ENCODE measurements at places on chromosomes 13 and 19.

DNA sequence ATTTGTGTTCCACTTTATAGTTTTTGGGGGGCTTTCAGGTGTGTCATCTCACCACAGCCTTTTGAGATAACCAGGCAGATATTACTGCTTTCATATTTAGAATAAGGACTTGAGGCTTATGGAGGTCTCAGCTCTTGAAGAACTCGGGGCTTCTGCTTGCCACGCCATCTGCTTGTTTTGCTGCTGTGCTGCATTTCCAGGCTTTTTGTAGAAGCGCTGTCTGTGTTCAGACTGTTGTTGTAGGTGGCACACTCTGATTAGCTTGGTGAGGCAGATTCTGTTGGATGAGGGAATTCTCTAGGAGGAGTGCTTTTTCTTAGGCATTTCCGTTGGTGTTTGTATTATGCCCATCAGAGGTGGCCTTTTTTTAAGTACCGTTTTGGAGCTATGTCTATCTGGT, 57.2 kb downstream of the WASF3 start:
- DNase-seq, result no peak

- DNase-seq, result no peak
Measured at GRCh38 chr13:56736966-56737365, 403.8 kb upstream of the PRR20A start.

DNA sequence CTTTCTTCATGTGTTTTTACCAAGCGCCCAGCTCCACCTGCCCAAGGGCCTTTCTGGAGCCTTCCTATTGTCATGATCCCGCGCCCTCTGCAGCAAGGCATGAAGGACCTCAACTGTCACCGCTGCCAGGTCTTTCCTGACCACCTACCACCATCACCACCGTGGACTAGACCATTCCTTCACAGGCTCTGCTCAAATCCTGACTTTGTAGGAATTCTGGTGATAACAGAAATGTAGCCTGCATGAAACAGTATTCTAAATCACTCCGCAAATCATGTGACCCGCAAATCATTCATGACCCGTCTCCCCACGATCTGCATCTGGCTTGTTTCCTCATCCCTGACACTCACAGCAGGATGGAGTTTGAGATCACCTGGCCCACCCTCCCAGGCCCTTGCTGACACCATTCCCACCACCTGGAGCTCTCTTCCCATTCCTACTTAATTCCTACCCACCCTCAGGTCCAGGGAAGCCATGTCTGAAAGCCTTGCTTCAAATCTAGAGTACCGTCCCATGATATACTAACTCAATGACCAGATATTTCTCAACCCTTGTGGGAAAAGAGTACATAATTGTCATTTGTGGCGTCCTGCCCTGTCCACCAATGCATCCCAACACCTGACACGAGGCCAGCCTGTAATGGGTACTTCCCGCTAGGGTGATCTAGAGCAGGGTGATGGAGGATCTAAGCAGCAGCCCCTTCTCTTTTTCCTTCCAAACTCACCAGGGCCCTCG, 1.3 kb downstream of the UBE2S start:
- no peak for DNase-seq

DNA sequence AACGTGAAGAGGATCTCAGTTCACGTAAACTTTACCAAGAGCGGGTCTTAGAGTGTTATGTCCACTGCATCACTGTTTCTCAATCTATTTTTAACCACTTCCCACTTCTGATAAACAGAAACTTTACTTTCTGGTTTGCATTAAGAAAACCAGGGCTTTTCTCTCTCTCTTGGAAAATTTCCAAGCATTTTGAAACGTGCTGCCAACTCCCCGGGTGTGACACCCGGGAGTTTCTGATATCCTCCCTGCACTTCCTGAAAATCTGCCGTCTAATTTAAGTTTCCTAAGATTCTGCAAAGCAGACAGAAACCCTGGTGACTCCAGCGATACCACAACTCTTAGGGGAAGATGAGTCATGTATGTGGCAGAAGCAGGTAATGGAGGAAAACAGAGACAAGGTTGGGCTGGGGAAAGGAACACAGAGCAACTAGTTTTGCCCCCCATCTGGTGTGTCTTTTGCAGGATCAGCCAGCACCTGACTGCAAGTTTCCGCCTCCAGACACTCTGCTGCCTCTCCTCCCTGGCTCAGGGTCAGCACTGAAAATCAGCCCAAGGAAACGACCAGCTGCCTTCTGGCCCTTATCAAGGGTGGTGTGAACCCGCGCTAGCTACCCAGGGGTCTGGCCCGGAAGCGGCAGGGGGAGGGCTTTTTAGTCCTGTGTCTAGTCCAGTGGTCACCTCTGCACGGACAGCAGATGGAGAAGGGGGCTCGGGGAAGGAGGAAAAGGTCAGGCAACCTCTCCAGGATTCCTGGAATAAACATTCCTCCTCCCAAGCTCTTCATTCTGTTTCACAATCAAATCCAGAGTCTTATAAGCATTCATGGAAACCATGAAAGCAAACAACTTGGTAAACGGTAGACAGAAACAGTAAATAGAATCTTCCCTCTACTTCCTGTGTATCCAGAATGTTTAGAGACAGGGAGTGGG, 11.3 kb upstream of the FFAR2 start:
- peak; percentile 22 for DNase-seq

DNA sequence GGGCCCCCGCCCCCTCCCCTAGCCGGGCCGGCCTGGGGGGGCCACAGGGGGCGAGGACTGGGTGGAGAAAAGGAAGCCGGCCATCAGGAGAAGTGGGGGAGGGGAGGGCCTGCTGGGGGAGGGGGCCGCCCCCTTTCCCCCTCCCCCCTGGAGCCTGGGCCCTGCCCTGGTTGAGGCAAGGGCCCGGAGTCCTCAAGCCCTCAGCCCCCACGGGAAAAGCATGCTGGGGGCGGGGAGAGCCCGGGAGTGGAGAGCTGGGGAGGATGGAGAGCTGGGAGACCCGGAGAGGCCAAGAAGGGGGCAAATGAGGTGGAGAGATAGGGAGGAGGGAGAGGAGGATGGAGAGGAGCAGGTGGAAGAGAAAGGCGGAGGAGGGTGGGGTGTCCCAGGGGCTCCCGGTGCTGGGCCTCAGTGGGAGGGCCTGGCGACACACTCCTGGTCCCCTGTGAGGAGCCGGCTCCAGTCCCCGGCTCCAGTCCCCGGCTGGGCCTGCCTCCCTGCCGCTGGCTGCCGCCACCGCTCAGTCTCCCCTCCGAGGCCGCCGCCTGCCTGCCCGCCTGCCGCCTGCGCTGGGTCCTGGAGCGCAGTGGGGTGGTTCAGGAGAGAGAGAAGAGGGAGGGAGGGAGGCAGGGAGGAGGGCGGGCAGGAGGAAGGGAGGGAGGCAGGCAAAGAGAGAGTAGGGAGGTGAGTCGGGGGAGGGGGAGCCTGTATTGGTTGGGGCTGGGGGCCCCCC, at the start of gene GRIK5:
GRIK5 (minus strand) TSS at position 588 of the 733 bp plus-strand sequence. CDS start 4,436 bp downstream, outside the sequence.
- no peak for DNase-seq

DNA sequence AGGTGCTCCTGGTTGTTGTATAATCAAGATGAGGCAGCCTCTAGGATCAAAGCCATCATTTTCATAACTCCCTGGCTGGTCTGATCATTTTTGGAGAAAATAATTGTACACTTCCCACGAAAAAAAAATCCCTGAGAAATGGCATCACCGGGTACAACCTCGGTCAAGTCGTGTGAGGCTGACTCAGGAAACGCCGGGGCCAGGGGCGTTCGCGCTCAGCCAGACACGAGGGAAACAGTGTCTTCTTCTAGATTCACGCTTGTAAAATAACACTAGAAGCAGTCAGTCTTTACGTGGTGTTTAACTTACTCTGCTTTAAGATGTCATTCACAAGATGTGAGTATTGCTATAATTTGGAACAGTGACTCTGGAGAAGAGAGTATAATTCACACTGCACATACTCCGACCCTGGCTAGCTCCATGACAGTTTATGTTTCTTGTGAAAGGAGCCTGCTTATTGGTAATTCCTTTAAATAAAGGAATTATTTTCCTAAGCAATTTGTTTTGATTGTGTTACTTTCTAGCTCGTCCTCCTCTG, 109.0 kb upstream of the SOX1 start:
- DNase-seq, result no peak

- no peak for DNase-seq
Measured at GRCh38 chr13:84445776-84446175, 563.5 kb upstream of the SLITRK1 start.

DNA sequence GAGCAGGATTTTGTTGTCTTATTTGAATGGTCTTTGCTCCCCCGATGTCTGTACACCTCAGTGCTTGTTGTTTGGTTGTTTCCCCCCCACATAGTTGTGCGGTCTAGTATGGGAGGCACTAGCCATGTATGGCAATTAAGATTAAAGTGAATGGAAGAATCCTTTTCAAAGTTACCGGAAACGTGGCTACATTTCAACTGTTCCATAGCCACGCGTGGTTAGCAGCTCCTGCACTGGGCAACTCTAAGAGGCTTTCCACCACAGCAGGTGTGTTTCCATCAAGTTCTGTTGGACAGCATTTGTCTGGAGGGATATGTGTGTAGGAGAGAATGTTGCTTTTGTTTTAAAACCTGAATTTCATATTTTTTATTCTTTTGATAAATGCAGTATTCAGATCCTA, 247.3 kb downstream of the GGACT start:
- DNase-seq, result no peak

DNA sequence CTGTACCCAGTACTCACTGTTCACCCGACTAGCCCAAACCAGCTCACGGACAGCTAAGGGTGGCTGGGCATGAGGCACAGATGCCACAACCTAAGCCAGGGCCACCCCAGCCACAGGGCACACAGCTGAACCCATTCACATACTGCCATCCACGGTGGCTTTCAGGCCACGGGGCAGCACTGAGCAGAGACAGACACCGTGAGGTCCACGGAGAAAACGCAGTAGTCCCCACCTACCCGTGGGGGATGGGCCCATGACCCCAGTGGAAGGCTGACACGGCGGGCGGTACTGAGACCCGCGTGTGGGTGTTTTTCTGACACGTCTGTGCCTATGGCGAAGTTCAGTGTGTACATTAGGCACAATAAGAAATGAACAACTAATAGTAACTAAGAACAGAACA, 25.5 kb downstream of the IZUMO4 start:
- no peak for DNase-seq

DNA sequence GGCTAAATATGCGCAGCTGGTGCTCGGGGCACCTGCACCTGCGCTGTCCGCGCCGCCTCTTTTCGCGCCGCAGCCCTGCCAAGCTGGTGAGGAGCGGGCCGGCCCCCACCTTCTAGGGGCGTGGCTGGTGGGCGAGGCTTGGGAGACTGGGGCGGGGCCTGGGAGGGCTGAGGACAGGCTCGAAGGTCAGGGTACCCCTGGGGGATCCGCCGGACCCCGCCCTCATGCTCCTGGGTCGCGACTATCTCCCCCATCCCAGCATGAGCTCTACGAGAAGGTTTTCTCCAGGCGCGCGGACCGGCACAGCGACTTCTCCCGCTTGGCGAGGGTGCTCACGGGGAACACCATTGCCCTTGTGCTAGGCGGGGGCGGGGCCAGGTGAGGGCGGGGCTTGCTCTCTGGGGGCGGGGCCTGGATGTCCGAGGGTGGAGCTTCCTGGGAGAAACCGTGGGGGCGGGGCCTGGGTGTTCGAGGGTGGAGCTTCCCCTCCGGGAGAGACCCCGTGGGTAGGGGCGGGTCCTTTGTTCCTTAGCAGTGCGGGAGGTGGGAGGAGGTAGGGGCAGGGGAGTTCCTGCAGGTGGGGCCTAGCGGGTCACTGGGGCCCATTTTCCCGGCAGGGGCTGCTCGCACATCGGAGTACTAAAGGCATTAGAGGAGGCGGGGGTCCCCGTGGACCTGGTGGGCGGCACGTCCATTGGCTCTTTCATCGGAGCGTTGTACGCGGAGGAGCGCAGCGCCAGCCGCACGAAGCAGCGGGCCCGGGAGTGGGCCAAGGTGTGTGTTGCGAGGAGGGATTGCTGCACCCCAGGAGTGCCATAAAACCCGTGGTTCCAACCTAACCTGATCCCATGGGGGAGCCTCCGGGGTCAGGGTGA, 19.7 kb downstream of the PNPLA6 start:
- no peak for DNase-seq

DNA sequence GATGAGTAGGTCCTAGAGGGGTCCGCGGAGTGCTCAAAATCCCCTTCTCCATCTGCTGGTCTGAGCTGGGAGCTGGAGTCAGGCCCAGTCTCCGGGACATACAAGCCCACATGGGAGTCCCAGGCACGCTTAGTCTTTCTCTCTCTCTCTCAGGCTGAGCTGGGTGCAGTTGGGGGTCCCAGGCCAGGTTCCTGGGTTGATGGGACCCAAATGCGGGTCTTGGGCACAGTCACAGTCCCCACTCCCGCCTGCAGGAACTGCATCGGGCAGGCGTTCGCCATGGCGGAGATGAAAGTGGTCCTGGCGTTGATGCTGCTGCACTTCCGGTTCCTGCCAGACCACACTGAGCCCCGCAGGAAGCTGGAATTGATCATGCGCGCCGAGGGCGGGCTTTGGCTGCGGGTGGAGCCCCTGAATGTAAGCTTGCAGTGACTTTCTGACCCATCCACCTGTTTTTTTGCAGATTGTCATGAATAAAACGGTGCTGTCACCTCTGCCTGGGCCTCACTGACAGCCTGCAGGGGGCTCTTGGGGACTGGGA, 23.8 kb downstream of the CYP4F12 start:
- no peak for DNase-seq

DNA sequence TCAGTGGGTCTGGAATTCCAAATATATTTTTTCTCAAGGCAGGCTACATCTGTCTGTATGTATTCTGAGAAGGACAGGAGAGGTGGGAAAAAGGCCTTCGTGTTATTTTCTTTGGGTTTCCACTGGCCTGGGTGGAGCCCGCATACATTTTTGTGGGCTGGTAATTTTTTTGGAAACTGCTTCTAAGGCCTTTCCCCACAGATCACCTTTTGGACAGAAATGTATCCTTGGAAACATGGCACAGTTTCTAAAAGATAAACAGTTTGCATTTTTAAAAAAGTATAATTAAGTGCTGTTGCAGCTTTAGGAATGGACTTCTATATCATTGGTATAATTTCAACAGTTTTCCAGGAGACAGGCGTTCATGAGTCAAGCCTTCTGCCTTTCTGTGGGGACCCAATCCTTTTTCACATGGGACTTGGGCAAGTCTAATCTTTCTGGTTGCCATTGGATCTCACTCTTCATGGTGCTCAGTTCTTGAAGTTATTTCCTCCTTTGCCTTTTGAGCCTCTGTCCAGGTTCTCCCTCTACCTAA, 8.9 kb downstream of the RFX2 start:
- DNase-seq, result no peak

- DNase-seq, result no peak
Measured at GRCh38 chr19:8074501-8074900, 21.9 kb downstream of the CCL25 start.

GRCh38 chr13:29484796-29485195, 110.7 kb downstream of the SLC7A1 start:
- DNase-seq, result no peak

DNA sequence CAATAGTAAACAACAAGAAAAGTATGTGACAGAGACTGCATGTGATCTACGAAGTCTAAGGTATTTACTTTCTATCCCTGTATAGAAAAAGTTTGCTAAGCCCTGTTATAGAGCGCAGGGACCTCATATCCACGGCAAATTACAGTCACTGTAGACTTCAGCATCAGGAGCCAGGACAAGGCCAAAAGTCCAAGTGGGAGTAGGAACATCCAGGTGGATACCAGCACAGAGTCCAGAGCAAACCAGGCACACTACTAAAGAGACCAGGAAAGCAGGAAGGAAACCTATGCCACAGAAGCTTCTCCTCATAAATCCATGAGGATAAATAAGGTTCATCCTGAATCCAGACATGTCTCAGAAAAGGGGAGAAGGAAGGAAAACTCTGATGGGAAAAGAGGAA, 342.2 kb upstream of the HTR2A start:
- no peak for DNase-seq
